ENCODE measurements at places on chromosomes 5 and 9.

GRCh38 chr9:38019731-38020130, 49.3 kb downstream of the SHB start:
- DNase-seq = no peak

- no peak for DNase-seq
Observed at GRCh38 chr5:19401032-19401431, 587.0 kb downstream of the CDH18 start.

- no peak for DNase-seq
Observed at GRCh38 chr5:68217528-68217927, 2.0 kb downstream of the PIK3R1 start.

DNA sequence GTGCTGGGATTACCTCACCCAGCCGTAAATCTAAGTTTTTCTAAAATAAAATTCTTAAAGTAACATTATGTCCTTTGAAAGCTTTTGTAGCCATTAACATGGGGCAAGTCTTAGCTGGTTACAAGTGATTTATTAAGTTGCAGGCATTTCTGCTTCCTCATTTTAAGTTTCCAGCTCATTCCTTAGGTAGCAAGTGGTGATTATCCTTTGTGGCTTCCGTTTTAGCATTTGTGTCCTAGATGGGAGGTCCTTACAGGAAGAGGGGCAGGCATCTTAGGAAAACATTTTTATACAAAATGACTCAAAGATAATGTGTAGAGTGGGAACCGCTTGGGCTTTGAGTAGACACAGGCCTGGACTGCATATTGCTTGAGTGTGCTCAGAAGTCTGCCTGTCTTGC, 35.0 kb upstream of the ROPN1L start:
- DNase-seq = no peak

- DNase-seq = no peak
Observed at GRCh38 chr5:178177569-178177968, 9.6 kb downstream of the GMCL2 start.

DNA sequence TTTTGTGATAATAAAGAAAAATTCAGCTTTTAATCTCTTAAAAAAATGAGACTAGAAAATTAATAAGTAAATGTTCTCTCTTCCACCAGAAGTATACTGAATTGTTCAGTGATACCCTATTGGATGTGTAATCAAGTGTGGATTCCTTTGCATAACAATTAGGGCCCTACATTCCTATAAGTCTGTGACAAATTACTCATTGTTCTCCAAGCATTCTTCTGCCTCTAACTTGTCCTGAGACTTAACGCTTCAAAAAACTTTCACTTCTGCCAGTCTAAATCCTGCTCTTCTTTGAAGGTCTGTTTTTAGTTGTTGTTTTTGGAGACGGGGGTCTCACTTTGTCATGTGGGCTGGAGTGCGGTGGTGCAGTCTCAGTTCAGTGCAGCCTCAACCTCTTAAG, 9.2 kb upstream of the DDX46 start:
- DNase-seq = no peak

DNA sequence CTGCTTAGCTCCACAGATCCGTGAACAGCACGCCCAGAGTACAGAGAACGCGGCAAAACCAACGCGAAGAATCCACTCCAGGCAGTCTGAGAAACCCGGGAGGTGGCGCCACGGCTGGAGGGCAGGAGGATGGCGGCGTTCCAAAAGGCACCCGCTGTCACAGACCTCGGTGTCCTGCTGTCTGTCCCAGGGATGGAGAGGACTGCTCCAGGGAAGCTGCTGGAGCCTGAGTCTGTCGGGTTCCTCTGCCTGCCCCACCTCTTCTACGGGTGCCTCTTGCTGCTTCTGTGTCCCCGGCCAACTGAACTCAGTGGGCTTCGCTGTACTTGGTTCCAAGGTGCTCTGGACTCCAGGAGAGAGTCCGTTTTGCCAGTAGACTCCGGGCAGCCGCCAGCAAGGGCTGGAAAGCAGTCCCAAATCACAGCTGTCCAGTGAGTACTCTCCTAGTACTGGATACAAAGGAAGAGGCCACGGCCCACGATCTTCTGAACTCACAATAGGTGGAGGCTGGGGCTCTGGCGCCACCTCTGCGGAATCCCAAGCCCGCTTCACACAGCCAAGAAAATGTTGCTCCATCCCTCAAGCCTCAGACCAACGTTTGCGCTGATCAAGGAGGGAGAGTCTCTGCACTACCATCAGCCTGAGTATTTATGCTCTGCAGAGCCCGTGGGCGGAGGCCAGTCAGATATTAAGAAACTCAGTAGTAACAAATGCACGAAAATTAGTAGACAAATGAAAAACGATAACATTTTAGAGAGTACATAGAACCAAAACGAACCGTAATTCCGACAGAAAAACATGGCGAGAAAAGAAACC, 440 bp downstream of the ANXA2R start:
- DNase-seq = peak; percentile 65

GRCh38 chr5:91787718-91788117, 404.6 kb upstream of the ARRDC3 start:
- DNase-seq = no peak

DNA sequence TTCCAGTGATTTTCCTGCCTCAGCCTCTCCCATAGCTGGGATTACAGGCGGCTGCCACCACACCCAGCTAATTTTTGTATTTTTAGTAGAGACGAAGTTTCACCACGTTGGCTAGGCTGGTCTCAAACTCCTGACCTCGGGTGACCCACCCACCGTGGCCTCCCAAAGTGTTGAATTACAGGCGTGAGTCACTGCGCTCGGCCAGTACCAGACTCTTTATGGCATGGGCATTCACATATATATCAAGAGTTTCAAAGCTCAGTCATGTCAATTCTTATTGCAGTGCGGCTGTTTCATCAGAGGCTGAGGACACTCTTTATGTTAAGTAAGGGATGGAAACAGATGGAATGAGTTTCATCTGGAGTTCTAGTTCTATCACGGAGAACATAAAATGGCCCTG, 315.2 kb upstream of the CDH6 start:
- DNase-seq = no peak

GRCh38 chr9:71830153-71830552, 61.8 kb upstream of the CEMIP2 start:
- DNase-seq = peak; percentile 97

- peak; percentile 88 for DNase-seq
Observed at GRCh38 chr5:172283862-172284610, 472 bp upstream of the UBTD2 start.

DNA sequence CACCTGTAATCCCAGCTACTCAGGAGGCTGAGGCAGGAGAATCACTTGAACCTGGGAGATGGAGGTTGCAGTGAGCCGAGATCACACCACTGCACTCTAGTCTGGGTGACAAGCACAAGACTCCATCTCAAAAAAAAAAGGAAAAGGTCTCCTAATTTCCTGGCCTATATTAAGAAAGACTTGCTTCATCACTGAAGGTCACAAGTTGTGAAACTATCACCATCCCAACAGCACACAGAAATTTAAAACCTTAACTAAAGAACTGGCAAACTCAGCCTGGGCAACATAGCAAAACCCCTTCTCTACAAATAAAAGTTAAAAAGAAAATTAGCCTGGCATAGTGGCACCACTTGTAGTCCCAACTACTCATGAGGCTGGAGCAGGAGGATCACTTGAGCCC, 17.2 kb downstream of the FRMD3 start:
- DNase-seq = no peak

DNA sequence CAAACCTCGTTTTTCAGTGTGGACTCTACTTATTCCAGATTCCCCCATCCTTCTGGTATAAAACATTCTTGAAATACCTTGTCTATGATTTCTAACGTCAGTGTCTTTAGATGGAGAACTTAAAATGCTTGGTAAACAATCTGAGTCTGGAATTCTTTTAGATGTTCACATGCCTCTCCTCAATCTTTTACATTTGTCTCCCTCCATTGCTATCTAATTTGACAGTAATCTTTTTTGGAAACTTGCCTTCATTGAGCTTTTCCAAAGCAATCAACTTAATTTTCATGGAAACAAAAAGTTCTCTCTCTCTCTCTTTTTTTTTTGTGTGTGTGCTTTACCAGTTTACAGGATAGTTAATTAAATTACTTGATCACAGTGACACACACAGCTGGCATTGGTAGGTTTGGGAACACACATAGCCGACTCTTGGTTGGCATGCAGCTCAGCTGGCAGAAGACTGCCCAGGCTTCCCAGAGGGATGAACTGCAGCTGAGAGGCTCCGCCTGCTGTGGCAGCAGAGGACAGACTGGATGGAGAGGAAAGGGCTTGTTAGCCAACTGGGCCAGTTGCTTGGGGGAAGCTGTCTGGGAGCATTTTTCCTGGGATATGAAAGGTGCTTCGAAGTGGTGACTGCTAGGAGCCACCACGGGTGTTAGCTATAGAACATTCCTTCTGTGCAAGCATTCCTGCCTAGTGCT, 271.3 kb downstream of the ZSWIM6 start:
- peak; percentile 73 for DNase-seq

GRCh38 chr5:138459311-138459933, 5.9 kb upstream of the EGR1 start:
- DNase-seq = no peak

DNA sequence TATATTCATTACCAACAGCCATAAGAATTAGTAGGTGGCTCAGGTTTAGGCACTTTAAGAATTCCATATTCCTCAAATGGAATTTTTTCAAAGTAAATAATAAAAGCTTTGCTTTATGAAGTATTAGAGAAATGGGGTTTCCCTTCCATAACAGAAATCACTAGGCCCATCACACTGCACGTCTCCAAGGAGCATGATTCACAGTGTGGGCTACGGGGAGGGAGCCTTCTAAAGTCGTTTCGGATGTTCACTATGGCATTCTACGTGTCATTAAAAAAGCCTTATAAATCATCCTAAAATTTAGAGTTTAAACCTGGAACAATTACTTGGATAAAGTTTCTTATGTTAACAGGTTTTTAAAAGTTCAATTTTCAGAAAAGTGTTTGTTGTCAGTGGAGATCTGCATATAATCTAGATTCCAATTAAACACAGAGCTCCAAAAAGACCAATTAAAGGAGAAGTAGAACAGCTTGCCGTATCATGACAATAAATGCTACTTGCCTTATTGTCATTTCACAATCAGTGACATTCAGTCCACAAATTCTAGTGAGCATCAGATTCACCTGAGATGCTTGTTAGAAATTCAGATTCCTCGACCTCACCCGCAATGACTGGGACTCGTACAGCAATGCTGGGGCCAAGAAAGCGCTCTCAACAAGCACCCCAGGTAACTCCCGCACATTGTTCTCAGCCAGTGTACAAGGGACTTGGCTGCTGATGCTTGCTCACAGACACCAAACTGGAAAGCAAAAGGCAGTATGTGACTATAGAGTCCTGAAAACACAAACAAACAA, 115.7 kb downstream of the NFIB start:
- DNase-seq = no peak

DNA sequence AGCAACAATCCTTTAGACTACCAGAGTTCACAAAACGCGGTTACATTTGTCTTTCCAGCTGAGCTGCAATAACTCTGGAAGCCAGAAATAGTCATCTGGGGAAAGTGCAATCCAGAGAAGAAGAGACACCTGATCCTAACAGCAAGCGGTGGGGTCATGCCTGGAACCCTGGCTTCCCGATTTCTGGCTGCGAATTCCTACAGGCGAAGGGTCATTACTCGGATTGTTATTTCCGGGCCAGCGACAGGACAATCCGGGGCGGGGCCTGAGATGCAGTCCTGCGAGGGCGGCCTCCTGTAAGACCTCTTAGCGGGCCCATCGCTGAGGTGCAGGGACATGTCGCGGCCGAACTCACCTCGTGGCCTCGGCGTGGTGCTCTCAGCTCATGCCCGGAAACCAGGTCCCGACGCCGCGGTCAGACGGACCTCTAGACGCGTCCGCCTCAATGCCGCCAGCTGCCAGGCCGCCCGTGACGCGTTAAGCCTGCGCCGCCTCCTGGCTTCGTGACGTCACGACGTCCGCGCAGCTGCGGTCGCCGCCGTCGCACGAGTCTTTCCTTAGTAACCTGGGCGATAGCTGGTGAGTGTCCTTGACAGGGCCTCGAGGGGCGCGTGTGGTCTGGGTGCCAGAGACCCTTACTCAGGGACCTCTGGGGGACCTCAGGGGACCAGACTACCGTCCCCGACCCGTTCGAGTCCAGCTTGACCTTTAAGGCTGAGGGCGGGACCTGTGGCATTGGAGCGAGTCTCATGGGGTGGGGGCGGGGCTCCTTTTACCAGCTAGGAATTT, at the start of the genes MRRF and RBM18:
Gene MRRF (plus strand): TSS at position 523 of the 789 bp plus-strand sequence. CDS start 6,010 bp downstream, outside the sequence.
Gene RBM18 (minus strand): TSS at position 481 of the 789 bp plus-strand sequence. CDS start 3,348 bp downstream, outside the sequence.
- peak; percentile 86 for DNase-seq

DNA sequence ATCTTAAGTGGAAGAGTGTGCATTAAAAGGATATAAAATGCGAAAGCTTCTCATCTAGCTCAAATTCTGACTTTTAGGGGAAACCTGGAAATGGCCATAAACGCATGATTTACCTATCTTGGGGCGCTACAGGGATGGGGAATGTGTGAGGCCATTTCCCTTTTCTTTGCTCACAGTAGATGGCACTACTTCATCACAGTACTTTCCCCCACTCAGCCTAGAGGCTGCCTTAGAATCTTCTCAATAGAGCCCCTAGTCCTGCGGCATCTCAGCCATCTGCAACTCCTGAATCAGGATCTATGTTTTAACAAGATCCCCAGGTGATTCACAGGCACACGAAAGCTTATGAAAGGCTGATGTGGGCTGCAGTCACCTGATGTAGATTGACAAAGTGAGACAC, 110.8 kb downstream of the LHFPL2 start:
- DNase-seq = peak; percentile 85

DNA sequence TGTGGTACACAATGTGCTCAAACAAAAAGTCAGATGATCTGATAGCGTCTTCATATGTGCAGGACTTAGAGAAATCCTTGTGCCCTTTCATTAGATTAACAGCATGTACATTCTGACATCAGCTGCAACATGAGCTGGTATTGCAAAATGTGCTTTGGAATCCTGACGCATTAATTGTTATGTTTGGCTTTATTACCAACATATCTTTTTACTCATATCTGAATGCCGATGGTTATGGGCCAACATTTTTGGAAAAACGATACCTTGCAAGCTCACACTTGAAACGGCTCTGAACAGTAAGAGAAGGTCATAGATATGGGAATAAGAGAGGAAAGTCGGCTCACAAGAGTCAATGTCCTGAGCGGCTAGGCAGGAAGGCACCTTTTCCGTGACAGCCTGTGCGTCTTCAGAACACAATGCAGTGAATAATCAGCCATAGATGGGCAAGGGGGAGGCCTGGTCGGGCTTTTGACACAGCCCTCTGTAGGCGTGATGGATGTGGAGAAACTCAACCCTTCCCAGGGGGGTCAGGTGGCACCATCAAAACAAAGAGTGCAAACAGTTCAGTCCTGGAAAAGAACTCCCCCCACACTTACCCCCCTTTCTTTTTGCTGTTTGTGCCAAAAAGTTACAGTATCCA, 36.4 kb upstream of the GAS1 start:
- no peak for DNase-seq

- DNase-seq = peak; percentile 82
Observed at GRCh38 chr9:91036826-91037510, 235.3 kb downstream of the SYK start.

DNA sequence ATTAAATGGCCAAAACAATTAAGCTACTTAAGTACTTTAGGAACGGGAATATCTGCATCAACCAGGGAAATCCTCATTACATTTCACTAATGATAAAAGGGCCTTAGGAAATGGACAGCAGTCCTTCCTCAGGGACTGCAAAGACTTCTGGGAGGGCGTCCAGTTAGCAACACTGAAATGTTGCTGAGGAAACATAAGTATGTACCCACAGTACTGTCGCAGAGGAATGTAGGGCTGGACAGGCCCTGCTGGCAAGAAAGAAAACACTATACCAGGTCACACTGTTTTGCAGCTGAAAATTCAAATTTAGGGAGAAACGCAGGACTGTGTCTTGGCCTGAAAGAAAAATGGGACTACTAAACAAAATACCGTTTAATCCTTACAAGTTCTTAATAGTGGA, 1.3 kb downstream of the C5orf15 start:
- DNase-seq = no peak

GRCh38 chr9:89379508-89380115, 61.3 kb downstream of the SECISBP2 start:
- DNase-seq = no peak

All from hippocampal formation (tissue), 2 donors.